ENCODE measurements at places on chromosomes 1 and 21.

DNA sequence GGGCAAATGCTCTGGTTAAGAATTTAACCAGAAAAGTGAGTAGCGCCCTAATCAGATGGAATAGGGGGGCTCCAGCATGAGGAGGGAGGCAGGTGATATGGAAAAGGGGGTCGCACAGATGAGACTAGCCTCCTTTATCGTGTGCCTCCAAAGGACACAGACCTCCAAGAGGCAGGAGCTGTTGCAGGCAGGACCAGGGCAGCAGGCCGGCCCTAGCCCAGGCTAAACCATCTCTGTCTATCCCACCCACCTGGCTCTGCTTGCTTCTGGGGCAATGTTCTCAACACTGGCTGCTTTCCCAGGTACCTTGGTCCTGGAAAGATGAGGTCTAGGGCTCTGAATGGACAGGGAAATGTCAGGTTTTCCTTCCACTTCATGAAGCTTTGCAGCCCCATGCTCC lies 36.3 kb downstream of the C2CD2 start:
- no peak for DNase-seq

GRCh38 chr1:29389533-29390041 lies 153.3 kb downstream of the PTPRU start:
- no peak for DNase-seq

GRCh38 chr1:207868774-207869721 lies 41.9 kb downstream of the CD34 start:
- peak; percentile 61 for DNase-seq

GRCh38 chr1:213993929-213994328 lies 6.2 kb downstream of the PROX1 start:
- no peak for DNase-seq

All from amniotic stem cell (primary cell).